ENCODE measurements at places on chromosomes 7 and 10.

DNA sequence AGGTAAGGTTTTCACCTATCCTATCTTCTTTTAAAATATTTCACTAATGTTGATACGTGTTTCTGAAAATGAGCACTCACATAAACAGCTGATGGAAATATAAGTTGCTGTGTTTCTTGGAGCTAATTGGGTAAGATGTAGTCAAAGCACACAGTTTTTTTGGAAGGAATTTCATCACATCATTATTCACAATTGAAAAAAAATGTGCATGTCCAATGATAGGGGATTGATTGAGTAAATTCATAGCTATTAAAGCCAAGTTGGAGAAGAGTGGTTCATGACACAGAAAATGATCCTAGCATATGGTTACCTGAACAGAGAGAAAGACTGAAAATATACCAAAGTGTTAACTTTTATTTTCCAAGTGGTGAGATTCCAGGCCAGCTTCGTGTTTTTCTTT, 29.6 kb downstream of the GLI3 start:
- DNase-seq = no peak

- DNase-seq = peak; percentile 51
Observed at GRCh38 chr7:77327067-77327931, 88.8 kb downstream of the GSAP start.

- no peak for DNase-seq
Observed at GRCh38 chr10:85642421-85643170, 724.0 kb downstream of the GRID1 start.

GRCh38 chr10:46309511-46310142, 22.8 kb downstream of the ANTXRL start:
- peak; percentile 13 for DNase-seq

- DNase-seq = no peak
Observed at GRCh38 chr10:31030260-31030659, 1.4 kb downstream of the ZNF438 start.

- peak; percentile 41 for DNase-seq
Observed at GRCh38 chr10:126935263-126935946, 30.2 kb downstream of the DOCK1 start.

- DNase-seq = peak; percentile 5
Observed at GRCh38 chr7:111126987-111127386, 36.1 kb downstream of the LRRN3 start.

GRCh38 chr7:157219154-157219553, 80.4 kb downstream of the UBE3C start:
- DNase-seq = peak; percentile 23

DNA sequence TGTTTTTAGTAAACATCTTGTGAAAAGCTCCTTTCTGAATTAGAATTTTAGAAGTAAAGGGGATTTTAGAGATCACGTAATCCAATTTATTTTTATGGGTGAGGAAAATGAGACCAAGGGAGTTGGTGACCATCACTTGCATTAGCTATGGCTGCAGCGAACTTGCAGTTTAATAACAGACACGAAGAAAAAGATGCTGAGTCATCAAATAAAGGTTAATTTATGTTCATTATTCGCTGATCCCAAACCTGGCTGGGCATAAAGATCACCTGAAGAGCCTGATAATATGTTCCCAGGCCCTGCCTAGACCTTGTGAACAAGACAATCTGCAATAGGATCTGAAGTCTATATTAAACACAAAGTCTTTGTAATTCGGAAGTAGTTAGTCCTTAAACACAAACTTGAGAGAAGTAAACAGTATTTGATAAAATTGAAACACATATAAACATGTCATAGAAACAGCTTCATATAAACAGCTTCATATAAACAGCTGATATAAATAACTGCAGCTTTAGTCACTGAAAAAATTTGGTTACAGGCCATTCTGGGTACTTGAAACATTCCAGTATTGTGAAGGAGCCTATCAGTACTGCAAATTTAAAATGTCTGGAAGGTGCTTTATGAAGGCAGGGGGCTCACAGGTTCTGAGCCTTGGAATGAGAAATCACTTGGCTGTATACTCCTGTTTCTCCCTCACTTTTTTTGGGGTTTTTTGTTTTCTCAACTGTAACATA, 16.5 kb downstream of the GPR158 start:
- no peak for DNase-seq

DNA sequence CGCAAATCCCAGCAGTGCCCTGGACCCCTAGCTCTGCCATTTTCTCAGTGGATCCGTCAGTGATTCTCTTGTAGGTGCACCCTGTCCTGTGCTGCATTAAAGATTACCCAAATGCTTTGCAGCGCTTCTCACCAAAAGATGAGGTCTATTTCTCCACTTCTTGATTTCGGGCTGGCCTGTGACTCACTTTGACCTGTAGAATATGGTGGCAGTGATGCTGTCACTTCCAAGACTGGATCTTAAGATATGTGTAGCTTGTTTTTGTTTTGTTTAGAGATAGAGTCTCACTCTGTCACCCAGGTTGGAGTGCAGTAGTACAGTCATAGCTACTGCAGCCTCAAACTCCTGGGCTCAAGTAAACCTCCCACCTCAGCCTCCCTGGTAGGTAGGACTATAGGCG, 37.0 kb upstream of the ZMIZ1 start:
- no peak for DNase-seq

DNA sequence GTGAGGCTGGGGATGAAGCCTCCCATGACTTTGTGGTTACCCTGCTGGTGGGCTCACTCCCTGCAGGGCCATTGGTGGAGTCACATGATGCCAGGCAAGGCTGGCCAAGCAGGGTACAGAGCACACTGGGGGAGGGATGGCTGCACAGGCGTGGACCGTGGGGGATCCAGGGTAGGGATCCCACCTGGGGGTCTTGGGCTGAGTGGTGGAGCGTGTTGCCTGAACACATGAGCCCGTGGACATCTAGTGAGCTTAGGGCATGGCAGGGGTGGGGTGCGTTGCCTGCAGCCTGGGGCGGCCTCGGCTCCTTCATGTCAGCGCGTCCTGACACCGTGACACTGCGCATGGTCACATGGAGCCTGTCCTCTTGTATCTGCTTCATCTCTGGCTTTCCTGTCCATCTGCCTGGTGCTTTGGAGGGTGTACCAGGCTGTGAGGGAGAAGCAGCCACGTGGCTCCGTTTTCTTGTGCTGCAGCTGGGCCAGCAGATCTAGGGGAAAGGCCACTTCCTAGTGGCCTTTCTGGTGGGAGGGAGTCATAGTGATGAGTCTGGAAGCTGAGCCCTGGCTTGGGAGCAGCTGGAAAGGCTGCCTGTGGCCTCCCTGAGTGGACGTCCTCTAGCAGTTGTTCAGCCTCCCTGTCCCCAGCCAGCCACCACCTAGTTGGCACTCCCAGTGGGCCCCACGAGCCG, 96.2 kb downstream of the LHPP start:
- DNase-seq = no peak

- no peak for DNase-seq
Observed at GRCh38 chr7:51270965-51271364, 45.6 kb downstream of the COBL start.

DNA sequence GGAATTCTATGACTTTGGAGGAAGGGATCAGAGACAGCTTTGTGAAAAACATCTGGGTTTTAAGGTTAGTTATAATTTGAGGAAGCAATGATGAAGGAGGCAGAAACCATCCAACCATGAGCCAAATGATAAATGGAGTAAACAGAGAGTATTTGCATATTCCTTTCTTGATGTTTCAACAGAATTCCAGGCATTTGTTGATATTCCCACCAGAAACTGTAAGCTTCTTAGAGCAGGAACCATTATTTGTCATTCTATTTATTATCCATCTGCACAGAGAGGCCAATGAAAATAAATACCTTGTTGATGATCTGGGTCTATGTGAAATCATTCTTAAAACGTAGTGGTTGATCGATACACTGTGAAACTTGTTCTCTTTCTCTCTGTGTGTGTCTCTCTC, 715.3 kb downstream of the INHBA start:
- DNase-seq = no peak

GRCh38 chr10:95793401-95794045, 37.6 kb downstream of the ENTPD1 start:
- peak; percentile 33 for DNase-seq

GRCh38 chr10:51964630-51965029, 265.2 kb upstream of the CSTF2T start:
- DNase-seq = no peak

DNA sequence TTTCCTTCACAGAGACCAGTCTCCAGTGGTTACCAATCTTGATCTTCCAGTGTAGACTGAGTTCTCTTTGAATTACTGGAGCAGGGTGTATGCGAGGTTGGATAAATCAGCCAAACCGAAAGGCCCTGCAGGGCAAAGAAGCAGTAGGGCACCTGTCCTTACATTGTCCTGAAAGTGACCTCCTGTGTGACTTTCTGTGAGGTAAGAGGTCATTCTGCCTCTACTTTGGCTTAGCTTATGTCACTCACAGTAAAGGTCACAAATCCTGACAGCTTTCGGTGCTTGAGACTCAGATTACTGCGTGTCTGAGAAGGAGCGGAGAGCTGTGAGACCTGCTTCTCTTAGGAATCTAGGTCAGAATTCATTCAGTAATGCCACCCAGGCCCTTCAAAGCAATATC, 252.7 kb upstream of the ETV1 start:
- no peak for DNase-seq

- peak; percentile 17 for DNase-seq
Observed at GRCh38 chr7:13641714-13642113, 347.8 kb downstream of the ETV1 start.

GRCh38 chr7:31068006-31068675, 16.0 kb downstream of the ADCYAP1R1 start:
- DNase-seq = no peak

GRCh38 chr10:72218325-72218724, 2.2 kb upstream of the ASCC1 start:
- no peak for DNase-seq

- DNase-seq = no peak
Observed at GRCh38 chr7:143217806-143218205, 4.0 kb upstream of the TAS2R40 start.

DNA sequence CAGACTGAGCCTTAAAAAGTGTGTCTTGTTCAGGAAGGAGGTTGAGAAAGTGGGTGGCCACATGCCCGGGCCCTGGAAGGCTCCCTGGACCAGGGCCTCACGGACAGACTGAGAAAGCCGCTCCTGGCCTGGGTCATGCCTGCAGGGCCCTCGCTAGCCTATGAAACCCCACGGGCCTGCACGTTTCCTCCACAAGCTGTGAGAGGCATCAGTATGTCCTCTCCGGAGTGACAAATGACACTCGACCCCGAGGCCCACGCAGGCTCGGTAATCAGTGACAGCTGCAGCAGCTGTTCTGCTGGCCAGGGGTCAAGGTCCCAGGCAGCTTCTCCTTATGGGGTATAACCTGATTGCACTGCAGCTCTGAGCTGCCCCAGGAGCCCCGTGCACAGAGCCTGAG, 47.6 kb downstream of the ASB13 start:
- DNase-seq = no peak

GRCh38 chr10:114491419-114491818, 87.1 kb upstream of the AFAP1L2 start:
- no peak for DNase-seq

DNA sequence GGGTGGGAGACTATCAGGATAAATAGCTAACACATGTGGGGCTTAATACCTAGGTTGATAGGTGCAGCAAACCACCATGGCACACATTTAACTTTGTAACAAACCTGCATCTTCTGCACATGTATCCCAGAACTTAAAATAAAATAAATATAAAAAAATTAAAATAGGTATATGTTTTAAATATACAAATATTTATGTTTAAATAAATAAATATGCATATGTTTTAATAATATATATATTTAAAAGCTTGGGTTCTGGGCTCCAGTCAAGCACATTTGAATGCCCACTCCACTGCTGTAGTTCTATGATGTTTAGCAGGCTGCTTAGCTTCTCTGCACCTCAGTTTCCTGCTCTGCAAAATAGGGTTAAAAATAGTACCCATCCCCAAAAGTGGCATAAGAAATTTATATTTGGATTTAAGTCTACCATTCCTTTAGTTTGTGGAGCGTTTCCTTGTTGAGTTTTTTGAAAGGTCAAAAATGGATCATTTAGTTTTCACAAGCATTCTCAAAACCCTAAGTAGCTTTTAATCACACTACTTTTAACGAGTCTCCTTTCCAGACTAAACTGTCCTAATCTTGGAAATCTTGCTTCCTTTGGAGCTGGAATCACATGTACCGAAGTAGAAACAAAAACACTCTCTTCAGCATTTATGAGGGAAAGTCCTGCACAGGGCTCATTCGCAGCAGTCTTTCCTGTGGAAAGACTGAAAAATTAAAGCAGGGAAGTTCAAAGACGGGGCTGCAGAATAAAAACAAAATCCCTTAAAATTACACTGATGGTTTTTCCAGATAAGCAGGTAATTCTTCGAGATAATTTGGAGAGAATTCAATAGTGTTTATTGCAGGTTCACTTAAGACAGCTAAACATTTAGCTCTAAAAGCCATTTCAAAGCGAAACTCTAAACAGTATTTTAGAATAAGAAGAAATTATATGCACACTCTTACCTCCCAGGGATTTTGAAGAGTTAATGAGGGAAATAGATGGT, 111.7 kb upstream of the LYZL1 start:
- DNase-seq = no peak

DNA sequence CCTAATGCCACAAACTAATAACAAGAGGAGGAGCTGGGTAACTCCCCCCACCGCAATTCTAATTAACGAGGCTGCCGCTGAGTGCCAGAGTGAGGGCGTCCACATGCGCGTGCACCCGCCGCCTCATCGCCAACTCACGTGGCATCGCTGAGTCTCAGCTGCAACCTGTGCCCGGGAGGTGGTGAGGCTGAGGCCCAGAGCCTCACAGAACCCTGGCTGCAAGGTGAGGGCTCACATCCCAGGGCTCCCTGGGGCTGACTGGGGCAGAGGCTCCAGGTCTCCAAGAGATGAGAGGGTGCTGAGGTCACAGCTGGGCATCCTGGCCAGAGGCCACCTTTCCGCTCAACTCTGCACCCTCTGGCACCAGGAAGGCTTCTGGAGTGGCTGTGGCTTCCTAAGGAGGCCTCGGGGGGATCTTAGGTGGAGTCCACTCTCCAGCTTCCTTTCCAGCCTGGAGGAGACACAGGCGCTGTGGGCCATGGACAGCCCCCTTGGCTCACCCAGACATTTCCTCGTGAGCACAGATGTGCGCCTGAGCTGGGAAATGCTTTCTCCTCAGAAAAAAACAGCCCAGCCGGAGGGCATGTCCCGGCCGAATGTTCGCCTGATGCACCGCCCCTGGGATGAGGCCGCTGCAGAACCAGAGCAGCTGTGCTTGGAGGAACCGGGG, 242.6 kb downstream of the MAD1L1 start:
- peak; percentile 82 for DNase-seq

GRCh38 chr7:94160719-94161435, 156.7 kb upstream of the BET1 start:
- DNase-seq = no peak

DNA sequence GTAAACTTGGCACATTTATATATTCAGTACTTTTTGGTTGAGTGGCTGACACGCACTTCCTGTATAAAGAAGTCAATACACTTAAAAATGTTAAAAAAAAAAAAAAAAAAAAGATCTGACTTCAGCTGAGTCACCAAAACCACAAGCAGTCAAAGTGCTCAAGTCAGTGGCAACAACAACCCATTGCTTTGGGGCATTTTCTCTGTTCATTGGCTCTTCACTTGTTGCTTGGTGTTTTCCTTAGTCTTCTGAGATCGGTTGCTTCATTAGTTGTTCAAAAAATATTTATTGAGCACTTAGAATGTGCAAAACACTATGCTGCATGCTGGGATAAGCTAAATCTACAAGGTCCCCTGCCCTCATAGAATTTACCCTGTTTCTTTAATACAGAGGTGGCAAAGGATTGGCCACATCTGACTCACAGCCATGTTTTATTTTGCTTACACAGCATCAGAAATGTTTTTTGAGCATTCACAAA, 63.7 kb downstream of the ZNRF2 start:
- DNase-seq = no peak

- no peak for DNase-seq
Observed at GRCh38 chr10:3765146-3765545, 19.9 kb downstream of the KLF6 start.

All from stomach (tissue), 19 donors.